ENCODE measurements at places on chromosomes 16 and 17.

GRCh38 chr16:79089735-79090284, 510.7 kb downstream of the MAF start:
- peak; percentile 94 for DNase-seq

GRCh38 chr16:35452471-35452870, 1993.1 kb downstream of the TP53TG3F start:
- DNase-seq: no peak

DNA sequence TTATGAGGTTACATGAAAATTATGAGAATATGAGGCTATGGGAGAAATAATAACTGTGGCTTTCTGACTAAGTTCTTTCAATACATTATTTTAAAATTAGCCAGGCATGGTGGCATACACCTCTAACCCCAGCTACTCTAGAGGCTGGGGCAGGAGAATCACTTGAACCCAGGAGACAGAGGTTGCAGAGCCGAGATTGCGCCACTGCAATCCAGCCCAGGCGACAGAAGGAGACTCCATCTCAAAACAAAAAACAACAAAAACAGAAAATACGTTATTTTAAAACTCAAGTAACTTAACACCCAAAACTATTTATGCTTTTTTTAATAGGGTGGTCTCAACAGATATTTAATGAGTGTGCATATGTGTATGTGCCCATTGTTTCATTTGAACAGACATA, 2.4 kb upstream of the RFFL start:
- DNase-seq: no peak

DNA sequence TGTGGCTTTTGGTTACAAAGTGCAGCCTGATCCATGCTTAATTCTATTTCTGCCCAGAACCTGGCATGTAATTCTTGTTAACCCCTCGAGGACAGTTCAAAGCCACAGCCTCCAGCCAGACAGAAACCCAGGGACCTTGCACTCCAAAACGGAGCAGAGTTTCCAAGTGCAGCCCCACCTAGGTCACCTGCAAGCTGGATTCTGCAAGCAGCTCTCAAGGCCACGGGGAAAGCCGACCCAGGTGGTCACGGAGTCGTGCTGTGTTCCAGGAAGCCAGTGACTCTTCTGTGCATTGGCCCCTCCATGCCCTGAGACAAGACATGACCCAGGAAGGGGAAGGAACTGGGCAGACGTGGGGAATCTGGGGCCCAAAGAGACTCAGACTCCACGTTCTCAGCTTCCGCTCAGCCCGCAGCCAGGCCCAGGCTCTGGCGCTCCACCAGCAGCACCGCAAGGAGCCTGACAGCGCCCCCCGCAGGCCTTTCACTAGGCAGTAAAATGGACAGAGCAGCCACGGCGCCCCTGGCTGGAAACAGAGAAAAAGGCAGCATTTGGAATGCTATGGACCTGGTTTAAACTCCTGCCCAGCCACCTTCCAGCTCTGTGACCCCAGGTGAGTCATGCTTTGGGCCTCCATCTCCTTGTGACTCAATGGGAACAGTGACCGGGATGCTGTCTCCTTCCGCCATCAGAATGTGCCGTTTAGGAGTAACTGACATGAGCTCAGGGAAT, 27.3 kb upstream of the GSG1L start:
- no peak for DNase-seq

DNA sequence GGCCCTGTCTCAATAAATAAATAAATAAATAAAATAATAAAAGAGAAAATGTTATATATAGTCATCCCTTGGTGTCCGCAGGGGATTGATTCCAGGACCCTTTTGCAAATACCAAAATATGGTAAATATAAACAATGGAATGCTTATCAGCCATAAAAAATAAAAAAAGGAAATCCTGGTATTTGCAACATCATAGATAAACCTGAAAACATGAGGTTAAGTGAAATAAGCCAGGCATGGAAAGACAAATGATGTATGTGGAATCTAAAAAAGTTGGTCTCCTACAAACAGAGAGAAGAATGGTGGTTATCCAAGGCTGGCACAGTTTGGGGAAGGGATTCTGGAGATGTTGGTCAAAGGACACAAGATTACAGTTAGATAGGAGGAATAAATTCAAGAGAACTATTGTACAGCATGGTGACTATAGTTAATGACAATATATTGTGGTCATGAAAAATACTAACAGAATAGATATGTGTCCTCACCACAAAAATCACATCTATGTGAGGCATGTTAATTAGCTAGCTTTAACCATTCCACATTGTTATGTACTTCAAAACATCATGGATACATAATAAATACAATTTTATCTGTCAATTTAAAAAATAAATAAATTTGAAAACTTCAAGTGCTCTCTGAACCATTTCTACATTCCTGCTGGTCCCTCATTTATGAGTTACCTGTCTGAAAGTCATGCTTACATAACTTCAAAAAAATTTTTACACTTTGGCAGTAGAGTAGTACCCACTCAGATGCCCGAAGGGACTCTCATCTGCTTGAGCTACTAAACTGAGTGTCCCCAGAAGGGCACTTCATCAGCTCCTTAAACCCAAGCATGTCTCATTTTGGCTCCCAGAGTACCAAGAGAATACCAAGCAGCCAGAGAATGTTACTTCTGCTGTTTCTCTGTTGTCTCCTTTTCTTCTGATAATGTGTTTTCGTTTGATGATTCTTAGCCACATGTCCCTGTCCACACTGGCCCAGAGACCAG, 26.6 kb downstream of the N4BP1 start:
- no peak for DNase-seq

DNA sequence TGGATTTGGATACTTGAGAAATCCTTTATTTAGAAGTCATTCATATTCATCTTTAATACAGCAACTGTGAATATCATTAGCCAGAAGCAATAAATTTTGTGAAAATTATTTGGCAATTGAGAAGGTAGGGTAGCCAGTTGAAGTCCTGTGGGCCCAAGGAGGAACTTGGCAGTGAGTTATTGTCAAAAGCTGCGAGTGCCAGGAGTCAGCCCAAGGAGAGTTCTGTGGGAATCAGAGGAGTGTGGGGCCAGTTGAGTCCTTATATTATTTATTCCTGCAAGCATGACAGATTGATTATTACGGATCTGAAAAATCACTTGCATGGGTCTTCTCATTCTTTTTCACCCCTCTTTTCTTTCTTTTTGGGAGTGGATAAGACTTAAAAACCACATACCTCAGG, 38.3 kb downstream of the PRKCA start:
- DNase-seq: no peak

DNA sequence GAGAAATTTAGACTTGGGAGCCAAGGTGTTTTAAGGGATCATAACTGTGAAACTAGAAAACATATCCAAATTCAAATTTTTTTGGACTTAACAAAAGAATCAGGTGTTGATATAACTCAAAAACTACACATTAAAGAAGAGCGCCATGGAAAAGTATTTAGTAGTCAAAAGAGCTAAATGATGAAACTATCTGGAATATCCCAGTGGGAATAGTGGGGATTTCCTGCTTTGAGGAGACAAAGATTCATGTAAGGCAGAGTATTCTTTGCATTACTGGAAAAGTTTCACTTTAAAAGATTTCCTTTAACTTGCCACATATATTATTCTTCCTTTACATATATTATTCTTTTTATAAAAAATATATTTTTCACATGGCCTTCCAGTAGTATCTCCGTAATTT, 40.3 kb upstream of the VPS4A start:
- no peak for DNase-seq

DNA sequence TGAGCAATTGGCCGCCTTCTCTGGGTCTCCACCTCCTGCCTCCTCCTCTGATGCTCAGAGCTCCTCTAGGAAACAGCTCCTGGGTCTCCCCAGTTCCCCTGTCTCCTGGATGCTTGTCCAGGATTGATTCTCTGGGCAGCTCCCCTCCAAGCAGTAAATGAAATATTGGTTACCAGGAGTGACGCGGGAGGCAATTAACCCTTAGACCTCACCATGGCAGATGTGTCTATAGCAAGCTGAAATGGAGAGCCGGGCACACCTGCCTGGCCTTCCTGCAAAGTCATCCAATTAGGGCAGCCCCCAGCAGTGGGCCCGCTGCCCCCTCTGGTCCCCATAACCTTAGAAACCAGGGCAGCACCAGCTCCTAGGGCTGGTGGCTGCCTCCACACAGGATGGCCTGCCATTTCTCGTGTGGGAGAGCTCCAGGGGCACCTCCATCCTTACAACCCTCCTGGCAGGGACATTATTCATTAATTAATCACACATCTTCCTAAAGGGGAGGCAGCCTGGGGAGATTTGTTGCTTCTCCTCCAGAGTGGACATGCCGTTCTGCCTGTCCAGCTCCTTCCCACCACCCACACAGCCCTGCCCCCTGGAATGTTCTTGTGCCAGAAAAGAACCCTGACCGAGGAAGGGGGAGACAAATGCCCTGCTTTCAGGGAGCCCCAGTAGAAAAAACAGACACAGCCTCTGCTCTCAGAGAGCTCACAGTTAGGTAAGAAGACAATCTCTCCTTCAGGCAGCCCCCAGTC, 8.3 kb upstream of the KIF18B start:
- DNase-seq: no peak

- no peak for DNase-seq
Observed at GRCh38 chr16:84561291-84561690, 56.6 kb downstream of the COTL1 start.

DNA sequence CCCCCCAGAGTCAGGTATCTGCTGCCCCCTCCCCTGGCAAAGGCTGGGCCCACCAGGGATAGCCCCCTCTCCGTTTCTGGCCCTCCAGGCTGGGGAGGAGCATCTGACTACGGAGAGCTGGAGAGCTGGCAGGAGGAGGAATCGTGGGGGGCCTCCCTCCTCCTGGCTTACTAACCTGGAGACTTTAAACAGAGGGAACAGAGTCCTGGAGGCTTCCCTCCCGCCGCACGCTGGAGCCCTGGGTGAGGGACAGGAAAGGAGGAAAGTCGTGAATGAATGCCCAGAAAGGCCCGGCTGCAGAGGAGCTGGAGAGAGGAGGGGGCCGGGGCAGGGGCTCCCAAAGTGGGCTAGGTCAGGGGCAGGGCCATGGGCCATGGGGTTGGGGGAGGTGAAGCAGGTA, 9.9 kb downstream of the SRCIN1 start:
- DNase-seq: no peak

DNA sequence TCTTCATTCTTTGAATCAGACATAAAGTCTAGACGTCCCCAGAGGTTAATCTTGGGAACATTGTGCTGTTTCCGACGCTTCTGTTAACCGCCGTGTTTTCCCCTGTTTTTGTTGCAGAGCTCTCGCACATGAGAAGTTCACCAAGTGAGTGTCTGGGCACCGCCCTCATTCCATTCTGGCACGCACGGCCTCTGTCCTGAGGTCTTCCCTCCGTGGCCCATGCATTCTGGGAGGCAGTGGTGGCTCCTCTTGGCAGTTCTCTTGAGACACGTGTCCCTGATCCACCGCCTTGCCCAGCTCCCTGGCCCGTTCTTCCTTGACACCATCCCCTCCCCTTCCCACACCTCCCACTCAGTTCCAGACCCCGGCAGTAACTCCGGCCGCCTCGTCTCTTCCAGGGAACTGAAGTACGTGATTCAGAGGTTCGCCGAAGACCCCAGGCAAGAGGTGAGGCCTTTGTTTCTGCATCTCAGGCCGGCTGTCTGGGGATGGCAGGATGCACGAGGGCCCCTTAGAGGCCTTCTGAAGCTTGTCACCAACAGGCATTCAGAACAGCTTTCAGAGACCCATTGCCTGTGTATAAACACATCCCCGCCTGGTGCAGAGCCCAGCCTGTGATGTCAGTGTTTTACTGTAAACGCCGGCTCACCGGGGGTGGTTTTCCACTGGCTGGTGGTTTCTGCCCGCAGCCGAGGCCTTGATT, 85.9 kb upstream of the PLCG2 start:
- no peak for DNase-seq

DNA sequence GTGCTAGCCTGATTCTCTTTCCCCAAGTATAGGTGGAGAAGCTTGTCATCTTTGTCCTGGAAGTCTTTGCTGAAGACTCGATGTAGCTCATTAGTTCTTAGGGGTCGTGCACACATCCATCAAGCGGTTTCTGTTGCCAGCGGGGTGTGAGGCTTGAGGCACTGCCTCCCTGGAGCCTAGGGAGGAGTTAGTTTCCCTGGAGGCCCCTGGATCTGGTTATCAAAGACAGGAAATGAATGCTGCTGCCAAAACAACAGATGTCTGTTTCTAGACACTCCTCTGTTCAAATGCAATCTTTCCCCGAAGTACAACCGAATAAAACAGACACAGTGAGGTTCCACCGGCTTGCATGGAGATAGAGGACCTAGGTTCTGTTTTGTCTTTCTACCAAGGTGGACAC, 17.5 kb downstream of the HS3ST4 start:
- no peak for DNase-seq
